Renal pelvis (tissue), 12 donors: ENCODE measurements at places on chromosomes 5 and 9. TPM values are rescaled to one million over a fixed set of nuclear protein-coding genes. Genes with fewer than 3 reads are reported as not detected.

- no peak for DNase-seq
These were observed 31.4 kb upstream of the MTAP start for GRCh38 chr9:21770871-21771560.

GRCh38 chr9:35366627-35367026 lies 123.3 kb upstream of the RUSC2 start:
- no peak for DNase-seq

GRCh38 chr5:125549322-125549911 lies 803.0 kb upstream of the ZNF608 start:
- peak; percentile 19 for DNase-seq

DNA sequence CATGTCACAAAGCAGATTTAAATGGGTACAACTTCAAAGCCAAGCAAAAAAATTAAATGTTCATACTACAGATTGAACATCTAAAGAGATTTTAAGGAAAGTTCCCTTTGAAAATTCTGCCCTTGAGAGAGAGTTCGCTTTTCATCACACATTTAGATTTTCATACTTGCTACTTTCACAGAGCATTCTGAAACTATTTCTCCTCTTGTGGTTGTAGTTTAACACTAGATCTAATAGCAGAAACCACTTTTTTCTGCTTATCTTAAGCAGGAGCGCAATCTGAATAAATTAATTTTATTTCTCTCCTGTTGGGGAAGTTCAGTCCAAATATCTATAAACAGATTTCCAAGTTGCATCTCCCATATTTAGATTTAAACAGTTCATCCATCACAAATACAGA lies 173.3 kb upstream of the RASA1 start:
- DNase-seq, result no peak

- no peak for DNase-seq
These were observed 1023.1 kb upstream of the DMAC1 start for GRCh38 chr9:8822667-8823025.

DNA sequence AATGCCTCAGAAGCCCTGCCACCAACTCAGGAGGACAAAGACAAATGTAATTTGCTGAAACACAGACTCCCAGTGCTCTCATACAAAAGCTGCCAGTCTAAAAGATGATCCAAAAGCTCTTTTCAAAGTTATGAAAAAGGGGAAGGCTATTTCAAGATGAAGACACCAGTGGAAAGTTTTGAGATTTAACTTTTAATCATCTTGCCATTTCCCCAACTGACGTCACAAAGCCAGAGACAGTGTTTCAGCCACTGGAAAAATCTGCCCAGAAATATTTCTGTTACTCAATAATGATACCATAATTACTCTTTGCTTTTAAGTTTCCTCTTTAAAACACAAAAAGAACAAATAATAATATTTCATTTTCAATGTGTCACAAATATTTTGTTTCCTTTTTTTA lies 20.9 kb downstream of the ENG start:
- DNase-seq, result no peak

GRCh38 chr9:97096793-97097192 lies 57.9 kb upstream of the CTSV start:
- no peak for DNase-seq

DNA sequence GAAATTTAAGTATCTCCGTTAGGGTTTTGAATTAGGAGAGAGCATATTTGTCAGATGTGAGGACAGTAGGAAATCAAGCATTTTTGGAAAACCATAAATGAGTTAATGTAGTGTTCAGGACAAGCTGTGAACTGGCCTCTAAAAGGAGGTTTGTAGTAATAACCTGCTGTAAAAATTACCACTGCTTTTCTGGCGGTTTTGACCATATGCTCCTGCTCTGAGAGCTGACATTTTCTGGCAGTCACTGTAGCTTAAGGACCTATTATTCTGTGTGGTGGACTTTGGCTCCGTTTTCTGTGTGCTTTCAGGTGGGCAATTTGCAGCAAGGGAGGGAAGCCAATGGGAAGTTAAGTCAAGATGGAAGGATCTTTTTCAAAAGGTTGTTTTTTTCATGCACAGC lies 111.1 kb downstream of the SGCD start:
- DNase-seq, result no peak

DNA sequence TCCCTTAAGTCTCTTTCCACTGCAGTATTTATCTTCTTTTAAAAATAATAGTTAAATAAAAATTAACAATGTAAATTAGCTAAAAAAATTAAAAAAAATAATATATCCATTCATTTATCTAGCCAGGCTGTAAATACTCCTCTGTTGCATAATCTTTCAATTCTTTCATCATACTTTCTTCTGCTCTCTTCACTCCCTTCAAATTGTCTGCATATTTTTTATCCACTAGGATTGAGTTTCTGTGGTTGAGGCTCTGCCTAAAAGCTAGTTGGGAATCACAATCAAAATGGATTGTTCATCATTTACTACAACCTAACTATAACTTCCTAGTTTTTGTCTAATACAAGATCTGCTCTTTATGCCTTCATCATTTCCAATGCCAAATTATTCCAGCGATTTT lies 182.2 kb downstream of the PDE4D start:
- no peak for DNase-seq

DNA sequence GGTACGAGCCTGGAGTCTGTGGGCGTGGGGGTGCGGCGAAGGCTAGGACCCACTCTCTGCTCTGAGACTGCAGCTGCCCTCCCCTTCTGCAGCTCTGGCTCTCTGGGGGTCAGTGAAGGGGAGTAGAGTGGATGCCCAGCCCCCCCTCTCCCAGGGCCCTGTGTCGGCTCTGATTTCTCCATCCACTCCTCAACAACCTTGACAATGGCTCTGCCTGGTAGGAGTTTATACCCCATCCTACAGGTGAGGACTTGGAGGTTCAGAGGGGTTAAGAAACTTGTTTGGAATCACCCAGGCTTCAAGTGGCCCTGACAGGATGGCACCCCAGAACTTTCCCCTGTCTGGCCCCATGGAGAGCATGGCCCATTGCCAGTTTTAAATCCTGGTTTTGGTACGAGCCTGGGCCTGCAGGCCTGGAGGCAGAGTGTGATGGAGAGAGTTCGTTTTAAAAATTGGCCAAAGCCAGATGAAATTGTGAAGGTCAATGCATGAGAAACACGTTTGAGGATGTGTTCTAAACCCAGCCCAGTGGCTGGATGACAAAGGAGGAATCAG lies 22.3 kb downstream of the NCS1 start:
- no peak for DNase-seq

DNA sequence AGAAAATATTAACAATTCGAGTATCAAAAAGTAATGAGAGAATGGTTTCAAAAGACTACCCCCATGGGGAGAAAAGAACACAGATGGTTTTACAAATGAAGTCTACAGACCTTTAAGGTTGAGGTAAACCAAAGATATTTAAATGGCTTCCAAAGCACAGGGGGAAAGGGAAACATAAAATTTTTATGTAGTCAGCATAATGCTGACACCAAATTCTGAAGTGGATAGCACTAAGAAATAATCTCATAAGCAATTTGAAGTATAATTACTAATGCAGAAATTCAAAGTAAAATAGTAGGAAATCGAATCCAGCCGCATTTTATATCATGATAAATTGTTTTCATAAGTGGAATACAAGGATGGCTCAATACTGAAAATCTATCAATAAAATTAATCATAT lies 30.3 kb upstream of the SPATA31C2 start:
- no peak for DNase-seq

GRCh38 chr5:99586878-99587277 lies 658.1 kb upstream of the CHD1 start:
- no peak for DNase-seq

- no peak for DNase-seq
These were observed 140.0 kb downstream of the TRIO start for GRCh38 chr5:14283139-14283538.

DNA sequence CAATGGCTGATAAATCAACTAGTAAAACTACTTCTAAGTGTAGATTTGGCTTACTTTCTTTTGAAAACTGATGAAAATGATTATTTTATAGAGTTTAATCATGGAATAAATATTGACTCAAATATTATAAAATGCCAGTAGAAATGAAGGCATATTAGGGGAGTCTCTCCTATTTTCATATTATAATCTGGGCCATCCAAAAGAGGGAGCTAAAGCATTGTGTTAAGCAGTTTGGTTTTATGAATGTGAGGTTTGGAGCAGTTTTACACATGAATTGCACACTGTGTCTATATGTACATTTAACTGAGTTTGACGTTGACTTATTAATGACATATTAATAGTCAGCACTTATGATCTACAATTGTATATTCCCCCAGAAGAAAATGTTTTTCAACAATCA lies 17.4 kb downstream of the CDH9 start:
- DNase-seq, result peak; percentile 20

GRCh38 chr5:138230981-138231589 lies 18.0 kb upstream of the CDC23 start:
- DNase-seq, result no peak

Gene PROB1
- polyA plus RNA-seq, result 4.2 TPM

Gene SHISAL2B
- polyA plus RNA-seq, result not detected

Gene LSM11
- polyA plus RNA-seq, result 8.5 TPM

Gene PCDHGB2
- polyA plus RNA-seq, result 3.6 TPM

Gene SNCAIP
- 23.5 TPM for polyA plus RNA-seq

Gene DIPK1B
- 48.0 TPM for polyA plus RNA-seq

Gene PCDHB16
- polyA plus RNA-seq, result 5.1 TPM

Gene C9orf153
- polyA plus RNA-seq, result not detected

Gene BTNL3
- polyA plus RNA-seq, result not detected

Gene SUSD3
- polyA plus RNA-seq, result 10.4 TPM
